ENCODE measurements at places on chromosomes 16 and 17.

DNA sequence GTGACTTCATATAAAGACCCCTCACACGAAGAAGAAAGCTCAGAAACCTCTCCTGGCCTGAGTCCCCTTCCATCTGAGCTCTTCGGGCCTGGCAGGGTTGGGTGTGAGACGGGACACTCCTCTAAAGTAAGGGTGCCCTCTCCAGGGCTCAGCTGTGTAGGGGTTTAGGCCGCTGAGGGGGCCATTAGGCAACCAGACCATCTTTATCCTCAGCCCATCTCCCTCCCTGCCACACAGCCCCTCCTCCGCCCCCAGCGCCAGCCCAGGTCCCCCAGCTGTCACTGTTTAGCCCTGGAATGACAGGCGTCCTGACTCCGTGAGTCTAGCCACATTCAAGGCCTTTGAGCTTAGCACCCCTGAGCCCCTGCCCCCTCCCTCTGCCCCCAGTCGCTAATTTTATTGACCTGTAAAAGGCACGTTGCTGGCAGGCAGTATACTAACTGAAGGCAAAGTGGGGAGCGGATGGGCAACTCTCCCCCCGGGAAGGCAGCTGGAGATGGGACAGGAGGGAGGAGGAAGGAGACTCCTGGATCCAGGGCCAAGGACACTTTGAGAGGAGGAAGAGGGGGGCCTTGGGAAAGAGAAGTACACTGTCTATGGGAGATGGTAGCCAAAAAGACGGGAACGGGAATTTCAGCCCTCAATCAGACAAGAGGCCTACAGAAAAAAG is 592 bp upstream of the ZNF385C start:
- no peak for DNase-seq

- no peak for DNase-seq
These were observed 230.8 kb downstream of the ABCC12 start for GRCh38 chr16:47924950-47925349.

DNA sequence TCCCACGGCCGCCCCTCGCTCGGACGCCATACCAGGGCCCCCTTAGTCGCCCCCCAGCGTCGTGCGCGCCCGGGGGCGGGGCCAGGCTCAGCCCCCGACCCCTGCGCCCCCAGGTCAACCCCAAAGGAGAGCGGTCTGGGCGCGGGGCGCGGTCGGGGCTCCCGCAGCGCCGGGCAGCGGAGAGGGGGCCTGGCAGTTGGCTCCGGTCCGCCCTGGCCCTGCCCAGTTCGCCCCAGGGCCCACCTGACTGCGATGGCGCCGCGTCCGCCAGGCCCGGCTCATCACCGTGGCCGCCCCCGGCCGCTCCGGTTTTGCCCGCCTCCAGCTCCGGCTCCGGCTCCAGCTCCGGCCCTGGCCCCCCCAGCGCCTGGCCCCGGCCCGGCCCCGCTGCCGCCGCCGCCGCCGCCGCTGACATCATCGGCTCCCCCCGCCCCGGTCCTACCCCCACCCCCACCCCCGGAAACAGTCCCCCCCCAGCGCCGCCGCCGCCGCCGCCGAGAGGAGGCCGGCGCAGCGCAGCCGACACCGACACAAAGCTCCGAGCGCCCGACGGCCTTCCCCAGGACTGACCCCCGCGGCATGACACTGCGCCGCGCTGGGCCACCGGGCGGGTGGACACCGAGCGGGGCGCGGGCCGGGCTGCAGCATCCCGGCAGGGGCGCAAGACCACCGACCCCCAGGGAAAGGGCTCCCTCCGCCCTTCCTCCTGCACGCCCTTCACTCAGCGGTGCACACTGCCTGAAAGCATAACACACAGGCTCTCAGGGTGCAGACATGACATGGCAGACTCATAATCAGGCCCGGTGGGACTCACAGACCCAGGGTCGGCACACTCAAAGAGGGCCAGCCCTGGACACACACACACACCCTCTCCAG is at the start of gene ZBTB4:
TSS of gene ZBTB4 (minus strand) at position 419 of the 876 bp plus-strand sequence. CDS start 12,830 bp downstream, outside the sequence.
- DNase-seq: peak; percentile 85

GRCh38 chr17:1123921-1124715 is 55.7 kb downstream of the ABR start:
- no peak for DNase-seq

GRCh38 chr16:14013571-14014283 is 57.4 kb upstream of the MRTFB start:
- peak; percentile 48 for DNase-seq

DNA sequence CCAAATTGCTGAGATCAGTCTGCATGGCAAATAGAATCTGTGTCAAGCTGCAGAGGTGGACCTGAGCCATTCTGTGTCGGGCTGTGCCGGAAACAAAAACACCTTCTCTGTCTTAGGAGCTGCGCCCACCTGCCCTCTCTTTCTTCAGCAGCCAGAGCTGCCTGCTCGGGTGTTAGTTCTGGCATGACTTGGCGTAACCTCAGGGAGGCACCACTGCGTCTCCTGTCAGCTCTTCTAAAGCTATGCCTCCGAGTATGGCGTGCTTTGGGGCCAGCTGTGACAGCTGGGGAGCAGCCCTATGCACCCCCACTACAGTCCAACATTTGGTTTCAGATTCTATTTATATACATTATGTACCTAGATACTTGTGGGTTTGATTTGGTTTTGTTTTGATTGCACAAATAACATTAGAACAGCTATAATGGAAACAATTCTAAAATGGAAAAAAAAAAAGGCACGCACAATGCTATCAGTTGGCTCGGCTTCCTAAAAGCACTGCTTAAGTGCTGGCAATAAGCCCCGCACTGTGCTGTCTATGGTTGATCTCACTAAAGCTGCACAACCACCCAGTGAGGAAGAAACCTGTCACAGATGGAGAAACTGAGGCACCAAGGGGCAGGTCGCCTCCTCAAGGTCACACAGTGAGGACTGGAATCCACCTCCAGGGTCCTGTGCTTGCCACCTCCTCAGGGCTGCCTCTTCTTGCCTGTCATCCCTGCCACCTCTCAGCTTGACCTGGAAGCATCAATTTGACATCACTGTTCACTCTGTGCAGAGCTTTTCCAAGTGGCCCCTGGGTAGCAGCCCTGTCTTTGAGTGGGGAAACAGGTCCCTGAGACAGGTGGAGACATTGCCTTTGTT is 18.7 kb upstream of the ADGRG1 start:
- no peak for DNase-seq

GRCh38 chr16:82157534-82157812 is 12.6 kb downstream of the MPHOSPH6 start:
- DNase-seq: no peak

GRCh38 chr17:68356520-68356919 is 65.2 kb downstream of the ARSG start:
- no peak for DNase-seq

- DNase-seq: no peak
These were observed 50.5 kb upstream of the KDM8 start for GRCh38 chr16:27152801-27153200.

DNA sequence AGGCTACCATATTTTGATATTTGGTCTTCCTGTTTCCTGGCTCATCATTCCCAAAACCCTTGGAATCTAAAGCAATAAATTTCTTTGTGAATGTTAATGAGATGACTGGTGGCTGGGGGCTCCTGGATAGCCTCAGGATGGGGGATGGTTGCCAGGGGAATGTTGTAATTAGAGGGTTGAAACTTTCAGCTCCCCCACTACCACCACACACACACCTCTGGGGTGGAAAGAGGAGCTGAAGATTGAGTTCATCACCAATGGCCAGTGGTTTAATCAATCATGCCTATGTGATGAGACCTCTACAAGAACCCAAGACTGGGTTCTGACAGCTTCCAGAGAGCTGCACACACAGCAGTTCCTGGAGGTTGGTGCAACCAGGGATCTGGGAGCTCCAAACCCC is 59.1 kb downstream of the HS3ST3A1 start:
- DNase-seq: no peak

GRCh38 chr16:80366023-80366422 is 174.8 kb upstream of the DYNLRB2 start:
- DNase-seq: no peak

GRCh38 chr17:58330538-58330996 is 2.0 kb upstream of the TSPOAP1 start:
- DNase-seq: no peak

GRCh38 chr17:42895185-42895555 is 5.4 kb upstream of the G6PC1 start:
- peak; percentile 84 for DNase-seq

DNA sequence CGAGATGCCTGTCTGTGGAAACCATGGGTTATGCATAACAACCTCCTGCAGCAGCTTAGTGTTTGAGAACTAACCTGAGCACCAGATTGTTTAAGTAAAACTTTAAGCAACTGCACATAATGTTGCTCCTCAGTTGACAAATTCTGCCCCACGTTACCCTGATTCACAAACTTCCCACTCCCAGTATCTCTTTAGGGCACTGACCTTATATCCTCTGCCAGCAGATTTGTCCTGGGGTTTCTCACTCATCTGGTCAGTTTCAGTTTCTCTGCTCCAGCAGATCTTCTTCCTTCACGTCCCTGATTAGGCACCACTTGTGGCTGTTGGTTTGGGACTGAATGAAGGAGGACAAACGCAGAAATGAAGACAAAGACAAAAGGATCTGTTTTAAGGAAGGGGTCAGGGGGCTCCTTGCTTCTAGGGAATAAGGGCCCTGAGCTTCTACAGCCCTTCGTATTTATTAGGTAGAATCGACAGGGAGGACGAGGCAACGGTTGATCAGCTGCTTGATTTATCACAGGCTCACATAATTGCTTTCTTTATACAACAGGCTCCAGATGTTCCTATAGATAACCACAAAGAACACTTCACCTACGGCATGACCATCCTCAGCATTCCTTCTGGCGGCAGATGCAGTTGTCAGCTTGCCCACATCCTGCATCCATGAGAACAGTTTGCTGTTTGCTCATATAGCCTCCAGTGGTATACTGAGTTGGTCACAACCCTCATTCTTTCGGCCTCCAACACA is 13.5 kb upstream of the ZNF689 start:
- DNase-seq: no peak

All from AG08396 (cell line).